ENCODE measurements at places on chromosomes 4 and X. TPM values are rescaled to one million over a fixed set of nuclear protein-coding genes. Genes with fewer than 3 reads are reported as not detected.

Gene PRDM8
- not detected for total RNA-seq

Gene FAT4
- 12.2 TPM for total RNA-seq

Gene FGF16
- not detected for total RNA-seq

Gene TLR1
- total RNA-seq, result 103 TPM

Gene TCP11X2
- not detected for total RNA-seq

Gene HOPX
- not detected for total RNA-seq

Gene HTR2C
- not detected for total RNA-seq

Gene DIPK2B
- not detected for total RNA-seq

Gene C4orf36
- not detected for total RNA-seq

Gene CCKAR
- not detected for total RNA-seq

Gene HMGN5
- total RNA-seq, result 0.18 TPM

Gene EVC
- not detected for total RNA-seq

Gene TEX13B
- total RNA-seq, result not detected

Gene NRK
- not detected for total RNA-seq

Gene CXCL3
- total RNA-seq, result not detected

Gene IBSP
- total RNA-seq, result not detected

Gene AMER1
- total RNA-seq, result 3.1 TPM

Gene EMCN
- total RNA-seq, result not detected

Gene CD40LG
- not detected for total RNA-seq

Gene MTTP
- 0.04 TPM for total RNA-seq

Gene ASB9
- total RNA-seq, result not detected

Gene NCAPG
- 46.3 TPM for total RNA-seq

Gene BMP3
- total RNA-seq, result not detected

Gene RBMXL3
- not detected for total RNA-seq

Gene GYG2
- not detected for total RNA-seq

Gene PWWP3B
- total RNA-seq, result not detected

Gene MRFAP1L1
- 41.9 TPM for total RNA-seq

Gene SPATA18
- total RNA-seq, result not detected

Gene CT45A3
- not detected for total RNA-seq

Gene LANCL3
- total RNA-seq, result not detected

Gene AKAP14
- not detected for total RNA-seq

Gene TCEAL5
- total RNA-seq, result not detected

Gene RTL3
- not detected for total RNA-seq

Gene SLBP
- 82.1 TPM for total RNA-seq

Gene GUCY1B1
- 3.2 TPM for total RNA-seq

Gene IQCM
- total RNA-seq, result not detected

Gene OPRPN
- not detected for total RNA-seq

Gene GPRASP2
- total RNA-seq, result 1.6 TPM
